ENCODE measurements at places on chromosomes 16 and 17.
A peak's percentile ranks its signal among the peaks of the same experiment; 100 is the strongest.

DNA sequence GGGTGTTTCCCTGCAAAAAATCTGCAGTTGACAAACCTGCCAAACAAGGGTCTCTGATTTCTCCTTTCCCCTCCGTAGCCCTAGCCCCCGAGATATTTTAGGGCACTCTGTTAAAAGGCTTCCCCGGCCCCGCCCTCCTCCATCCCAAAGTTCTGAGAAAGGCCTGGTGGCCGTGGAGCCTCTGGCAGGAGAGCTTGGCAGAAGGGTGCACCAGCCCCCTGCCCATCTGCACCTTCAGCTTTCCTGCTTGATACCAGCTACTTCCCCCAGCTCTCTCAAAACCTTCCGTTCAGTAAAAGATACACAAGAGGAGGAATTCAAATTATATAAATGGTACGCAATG is 711 bp upstream of the CANT1 start:
- no peak for DNase-seq

GRCh38 chr17:6244253-6244652 is 174.1 kb downstream of the WSCD1 start:
- DNase-seq: no peak

- DNase-seq: peak; percentile 74
These were observed 127.3 kb upstream of the NUDT7 start for GRCh38 chr16:77594799-77595596.

- no peak for DNase-seq
These were observed 1.1 kb downstream of the MT1E start for GRCh38 chr16:56626685-56627084.

- no peak for DNase-seq
These were observed 26.2 kb downstream of the WSCD1 start for GRCh38 chr17:6096201-6097004.

DNA sequence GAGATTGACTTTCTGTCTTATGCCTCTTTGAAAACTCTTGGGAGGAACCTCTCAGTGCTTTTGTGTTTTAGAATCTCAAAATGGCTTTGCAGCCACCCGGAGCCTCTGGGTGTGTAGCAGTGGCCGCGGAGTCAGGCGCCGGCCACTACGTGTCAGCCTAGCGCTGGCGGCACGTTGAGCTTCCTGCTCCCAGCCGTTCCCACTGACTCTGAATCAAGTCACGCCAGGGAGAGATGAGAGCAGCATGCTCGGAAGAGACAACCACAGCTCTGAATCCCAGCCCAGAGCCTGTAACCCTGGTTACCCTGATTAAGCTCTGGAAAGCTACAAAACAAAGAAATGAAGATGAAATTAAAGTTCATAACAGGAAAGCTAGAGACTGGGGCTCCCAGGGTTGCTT is 97.4 kb upstream of the CACNG5 start:
- DNase-seq: no peak

- no peak for DNase-seq
These were observed 4.2 kb upstream of the ARL2BP start for GRCh38 chr16:57240851-57241250.

DNA sequence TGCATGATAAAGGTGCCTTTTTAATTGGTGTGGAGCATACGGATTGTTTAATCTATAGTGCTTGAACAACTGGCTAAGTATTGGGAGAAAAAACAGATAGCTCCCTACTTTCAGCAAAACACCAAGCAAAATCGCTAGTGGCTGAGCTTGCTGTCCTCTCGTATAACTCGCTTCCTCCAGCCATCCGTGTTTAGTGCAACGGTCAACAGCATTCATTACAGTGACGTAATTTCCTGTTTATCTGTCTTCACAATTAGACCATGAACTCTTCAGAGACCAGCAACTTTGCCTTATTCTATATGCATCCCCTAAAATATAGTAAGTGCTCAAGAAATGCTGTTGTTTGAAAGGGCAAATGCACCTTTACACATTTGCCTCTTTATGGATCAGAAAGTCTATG is 511.9 kb downstream of the HAPSTR1 start:
- no peak for DNase-seq

DNA sequence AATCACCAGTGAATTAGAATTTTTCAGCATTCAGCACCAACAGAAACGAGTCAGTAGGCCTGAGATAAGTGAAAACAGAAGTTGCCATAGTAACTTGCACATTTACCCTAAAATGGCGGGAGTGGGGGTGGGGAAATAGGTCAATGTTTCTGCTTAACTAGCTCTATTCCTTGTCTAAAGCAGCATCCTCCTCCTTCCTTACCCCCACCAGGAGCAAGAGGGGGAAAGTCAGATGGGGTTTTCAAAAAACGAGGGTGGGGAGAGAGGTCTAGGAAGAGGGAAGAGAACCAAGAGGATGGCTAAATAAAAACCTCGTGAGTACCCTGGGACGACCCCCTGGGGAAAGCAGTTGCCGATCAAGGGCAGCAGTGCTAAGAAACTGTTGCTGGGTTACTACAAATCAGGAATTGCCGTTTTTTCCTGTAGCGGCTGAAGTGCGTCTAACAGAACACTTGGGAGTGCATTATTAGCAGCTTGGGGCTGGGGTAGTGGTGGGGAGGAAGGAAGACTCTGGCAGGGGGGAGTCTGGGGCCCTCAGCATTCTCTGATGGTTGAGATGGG is 34.4 kb upstream of the MNT start:
- DNase-seq: no peak

- DNase-seq: peak; percentile 15
These were observed 688.2 kb upstream of the KIF2B start for GRCh38 chr17:53134548-53134947.

- no peak for DNase-seq
These were observed 22.5 kb upstream of the SLC35B1 start for GRCh38 chr17:49730078-49730784.
